ENCODE measurements at places on chromosomes 12 and 14.

DNA sequence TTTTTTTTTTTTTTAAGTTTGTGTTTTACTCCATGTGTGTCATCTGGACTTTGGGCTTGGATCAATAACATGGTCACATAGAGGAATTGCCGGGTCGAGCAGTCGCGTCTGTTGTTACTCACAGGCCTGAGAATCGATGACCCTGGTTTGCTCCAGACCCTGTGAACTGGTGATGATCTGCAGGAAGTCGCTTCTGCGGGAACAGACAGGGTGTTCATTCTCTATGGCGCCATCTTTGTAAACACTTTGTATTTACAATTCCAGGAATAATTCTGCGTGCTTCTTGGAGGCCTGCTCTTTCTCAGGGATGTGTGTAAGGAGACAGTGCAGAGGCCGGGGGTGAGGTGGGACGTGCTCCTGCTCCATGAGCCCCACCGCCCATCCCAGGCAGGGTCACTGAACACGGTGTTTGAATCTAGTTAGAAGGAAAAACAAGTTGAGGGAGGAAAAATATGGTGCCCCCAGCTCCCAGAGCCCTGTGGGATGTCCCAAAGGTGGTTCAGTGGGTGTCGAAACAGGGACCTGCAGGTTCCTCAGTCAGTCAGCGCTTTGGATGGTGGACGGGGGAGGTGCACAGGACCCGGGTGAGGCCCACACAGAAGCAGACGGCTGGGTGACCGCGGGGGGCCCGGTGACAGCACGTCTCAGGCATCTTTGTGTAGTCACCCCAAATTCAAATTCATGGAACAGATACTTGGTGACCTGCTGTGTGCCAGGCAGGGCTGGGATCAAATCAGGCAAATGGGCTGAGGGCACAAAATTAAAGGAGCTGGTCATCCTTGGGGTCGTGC, 58.8 kb downstream of the ADGRD1 start:
- no peak for DNase-seq

GRCh38 chr14:71541973-71542690, 390.1 kb upstream of the RGS6 start:
- no peak for DNase-seq

DNA sequence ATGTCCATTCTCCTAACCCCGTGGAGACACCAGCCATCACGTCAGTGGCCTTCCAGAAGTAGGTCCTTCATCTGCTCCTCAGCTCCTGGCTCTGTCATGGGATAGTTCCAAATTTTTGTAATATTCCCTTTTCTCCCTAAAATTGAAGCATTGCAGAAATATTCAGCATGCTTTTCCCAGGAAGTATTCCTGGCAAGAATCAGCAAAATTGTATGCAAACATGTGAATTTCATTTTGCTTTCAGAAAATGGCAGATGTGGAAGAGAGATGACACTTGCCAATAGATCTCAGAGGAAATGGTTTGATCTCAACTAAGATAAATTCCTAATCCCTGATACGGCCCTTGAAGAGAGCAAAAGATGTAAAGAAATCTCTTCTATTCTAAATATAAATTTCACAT, 298.9 kb downstream of the ITPR2 start:
- no peak for DNase-seq

GRCh38 chr12:95809000-95809680, 18.6 kb upstream of the NTN4 start:
- no peak for DNase-seq

GRCh38 chr12:63994704-63995103, 150.2 kb downstream of the SRGAP1 start:
- no peak for DNase-seq
